ENCODE measurements at places on chromosomes 4 and X. TPM values are rescaled to one million over a fixed set of nuclear protein-coding genes. Genes with fewer than 3 reads are reported as not detected.

Gene PCYT1B
- total RNA-seq = 1.9 TPM

Gene DIPK2B
- 3.7 TPM for total RNA-seq

Gene MAGEA2B
- not detected for total RNA-seq

Gene CLCN4
- 4.2 TPM for total RNA-seq

Gene EMCN
- total RNA-seq = 33.8 TPM

Gene TBC1D9
- 18.4 TPM for total RNA-seq

Gene PABPC1L2A
- not detected for total RNA-seq

Gene S100G
- total RNA-seq = not detected

All from adrenal gland (tissue), 19 donors.